Smooth muscle cell of the umbilical artery (primary cell): ENCODE measurements at places on chromosomes 16 and 17. TPM values are rescaled to one million over a fixed set of nuclear protein-coding genes. Genes with fewer than 3 reads are reported as not detected.

Gene RAB26
- 2.3 and 3.0 TPM in 2 replicates for total RNA-seq

Gene KRT27
- not detected in 2 replicates for total RNA-seq

Gene NEURL4
- 20.8 and 24.0 TPM in 2 replicates for total RNA-seq

Gene RAMP2
- total RNA-seq = not detected in 2 replicates

Gene OSBPL7
- 9.5 and 14.5 TPM in 2 replicates for total RNA-seq

Gene TGFB1I1
- 47.8 and 74.7 TPM in 2 replicates for total RNA-seq

Gene EPN3
- 0.30 TPM in 1 of 2 replicates, not detected in the other for total RNA-seq

Gene SERPINF2
- not detected in 2 replicates for total RNA-seq

Gene KRT14
- 0.46 TPM in 1 of 2 replicates, not detected in the other for total RNA-seq

Gene ZFPM1
- total RNA-seq = 3.9 and 6.0 TPM in 2 replicates

Gene KRT12
- not detected in 2 replicates for total RNA-seq

Gene MKS1
- 8.0 and 10.3 TPM in 2 replicates for total RNA-seq
